ENCODE measurements at places on chromosomes 13 and 19. TPM values are rescaled to one million over a fixed set of nuclear protein-coding genes. Genes with fewer than 3 reads are reported as not detected.

ZNF573 gene
- 12.7 TPM for total RNA-seq

ZSCAN18 gene
- total RNA-seq = 111 TPM

IL12RB1 gene
- total RNA-seq = not detected

DNA sequence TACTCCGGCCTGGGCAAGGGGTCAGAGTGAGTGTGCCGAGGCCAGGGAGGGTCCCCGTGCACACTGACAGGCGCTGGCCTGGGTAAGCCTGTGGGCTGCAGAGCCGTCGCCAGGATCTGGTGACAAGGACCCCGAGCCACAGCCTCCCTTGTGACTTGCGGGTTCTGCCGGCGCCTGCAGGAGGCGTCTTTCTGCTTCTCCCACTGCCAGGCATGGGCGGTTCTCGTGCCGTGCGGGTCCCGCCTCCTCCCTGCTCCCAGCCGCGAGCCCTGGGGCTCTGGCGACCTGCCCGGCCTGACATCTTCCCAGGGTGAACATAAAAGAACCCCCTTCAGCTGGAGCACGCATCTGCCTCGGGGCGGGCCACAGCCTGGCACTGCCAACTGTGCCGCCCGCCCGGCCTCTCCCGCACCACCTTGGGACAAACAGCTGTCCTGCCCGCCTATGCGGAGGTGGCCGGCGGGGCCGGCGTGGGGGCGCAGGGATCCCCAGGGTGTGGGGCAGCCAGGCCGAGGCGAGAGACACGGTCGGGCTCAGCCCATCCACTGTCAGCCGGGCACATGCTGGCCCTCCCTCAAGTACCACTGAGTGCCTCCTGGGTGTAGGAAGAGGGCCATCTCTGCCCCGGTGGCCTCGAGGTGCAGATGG is 1.5 kb upstream of the HCN2 start:
- H3K36me3 ChIP-seq = no peaks in the 10 kb centered on the region
- H3K27ac ChIP-seq = no peak overlapping the region
- no peak overlapping the region for H3K4me3 ChIP-seq

MYH14 gene
- 65.9 TPM for total RNA-seq

DNA sequence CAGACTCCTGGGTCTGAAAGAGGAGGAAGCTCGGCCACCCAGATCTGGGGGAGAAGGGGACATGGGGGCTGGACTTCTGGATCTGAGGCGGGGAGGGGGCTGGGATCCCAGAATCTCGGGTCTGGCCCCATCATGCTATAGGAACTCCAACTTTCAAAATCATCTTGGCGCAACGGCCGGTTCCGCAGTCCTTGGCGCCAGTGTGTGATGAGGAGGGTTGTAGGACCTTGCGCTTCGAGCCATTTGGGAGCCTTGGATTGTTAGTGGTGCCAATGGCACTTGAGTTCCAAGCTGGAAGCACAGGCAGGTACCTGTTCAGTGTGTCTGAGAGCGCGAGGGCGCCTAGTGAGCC is 324 bp downstream of the RUVBL2 start:
- H3K27me3 ChIP-seq = no peaks in the 10 kb centered on the region
- H3K4me3 ChIP-seq = peak overlapping the region; percentile 99
- peak overlapping the region; percentile 97 for H3K27ac ChIP-seq
- peaks cover 3% of the 10 kb centered on the region for H3K36me3 ChIP-seq

IFNL1 gene
- total RNA-seq = not detected

DNA sequence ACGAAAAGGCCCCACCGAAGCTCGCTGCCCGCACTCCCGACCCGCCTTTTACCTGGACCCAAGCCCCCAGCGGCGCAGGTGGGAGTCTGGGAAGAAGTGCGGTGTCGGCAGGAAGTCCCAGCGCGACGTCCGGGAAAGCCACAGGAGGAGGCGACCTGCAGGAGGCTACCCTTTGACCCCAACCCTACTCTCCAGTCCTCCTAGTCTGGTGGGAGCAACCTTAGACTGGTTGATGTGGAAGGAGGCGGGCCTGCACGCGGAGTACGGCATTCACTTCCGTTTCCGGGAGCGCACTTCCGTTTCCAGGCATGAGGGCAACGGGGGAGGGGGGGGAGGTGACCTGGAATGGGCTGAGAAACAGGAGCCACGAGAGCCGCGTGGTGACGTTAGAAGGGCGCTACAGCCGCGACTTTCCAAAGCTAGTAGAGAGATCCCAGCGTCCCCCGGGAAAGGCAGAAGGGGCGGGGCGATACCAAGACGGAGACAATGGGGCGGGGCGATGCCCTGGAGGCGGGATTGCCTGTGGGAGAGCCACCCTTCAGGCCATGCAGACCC is 28.5 kb downstream of the ZNF266 start:
- no peak for DNase-seq
- no peak overlapping the region for H3K4me3 ChIP-seq
- H3K27ac ChIP-seq = no peak overlapping the region
- no peaks in the 10 kb centered on the region for H3K27me3 ChIP-seq
- H3K4me1 ChIP-seq = no peaks in the 10 kb centered on the region

DCT gene
- total RNA-seq = not detected

- no peaks in the 10 kb centered on the region for H3K27me3 ChIP-seq
- no peaks in the 10 kb centered on the region for H3K4me1 ChIP-seq
- no peak for DNase-seq
- no peak overlapping the region for H3K4me3 ChIP-seq
Measured at GRCh38 chr19:46753420-46754155, 7.3 kb upstream of the STRN4 start.

F2RL3 gene
- total RNA-seq = not detected

ZNF536 gene
- 2.0 TPM for total RNA-seq
